ENCODE measurements at places on chromosomes 12 and 14. TPM values are rescaled to one million over a fixed set of nuclear protein-coding genes. Genes with fewer than 3 reads are reported as not detected.

GRCh38 chr12:78239544-78239943 is 408.9 kb downstream of the NAV3 start:
- ATAC-seq = no peak

Gene NACA
- 1,703 TPM for total RNA-seq

Gene CMA1
- total RNA-seq = not detected

- ATAC-seq = no peak
Measured at GRCh38 chr14:47959740-47960139, 284.3 kb upstream of the MDGA2 start.

GRCh38 chr12:51388846-51389245 is 2.4 kb downstream of the GALNT6 start:
- no peak for ATAC-seq

GRCh38 chr14:103401223-103402214 is 16.3 kb downstream of the MARK3 start:
- no peak for ATAC-seq

GRCh38 chr14:92560106-92560865 is 46.7 kb downstream of the RIN3 start:
- ATAC-seq = no peak

Gene TCL1B
- not detected for total RNA-seq

Gene KLHL33
- total RNA-seq = 2.6 TPM

DNA sequence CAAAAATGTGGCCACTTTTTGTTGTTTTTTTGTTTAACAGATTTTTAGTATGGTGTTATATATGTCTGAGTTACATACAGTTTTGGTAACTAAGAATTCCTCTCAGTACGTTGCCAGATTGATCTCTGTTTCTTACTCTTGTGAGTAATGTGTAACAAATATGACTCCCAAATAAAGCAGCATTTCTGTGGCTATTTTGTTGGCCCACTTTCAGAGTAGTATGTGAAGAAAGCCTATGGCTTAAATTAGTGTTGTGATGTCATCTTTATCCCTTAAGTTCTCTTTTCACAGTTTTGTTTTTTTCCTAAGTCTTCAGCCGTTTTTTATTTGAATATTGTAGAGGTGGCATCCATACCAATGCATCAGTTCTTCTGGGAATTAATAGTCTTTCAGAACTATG is 10.7 kb downstream of the PCNX4 start:
- no peak for ATAC-seq

Gene GYS2
- not detected for total RNA-seq

GRCh38 chr12:12510141-12510540 is 52.5 kb downstream of the DUSP16 start:
- no peak for ATAC-seq

DNA sequence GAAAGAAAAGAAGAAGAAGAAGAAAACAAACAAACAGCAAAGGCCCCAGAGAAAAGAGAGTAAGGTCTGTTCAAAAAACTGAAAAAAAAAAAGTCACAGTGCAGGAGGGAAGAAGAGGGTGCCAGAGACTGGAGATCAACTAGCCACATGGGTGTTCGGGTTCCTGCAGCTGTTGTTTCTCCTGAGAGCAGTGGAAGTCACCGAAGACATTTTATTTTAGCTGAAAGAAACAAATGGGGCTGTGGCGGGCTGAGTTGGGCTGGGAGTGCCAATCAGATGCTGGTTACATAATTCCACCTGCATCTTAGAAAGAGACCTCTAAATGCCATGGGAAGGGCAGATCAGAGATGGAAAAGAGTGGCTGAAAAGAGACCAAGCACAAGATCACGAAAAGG is 33.9 kb downstream of the ACTN1 start:
- no peak for ATAC-seq

DNA sequence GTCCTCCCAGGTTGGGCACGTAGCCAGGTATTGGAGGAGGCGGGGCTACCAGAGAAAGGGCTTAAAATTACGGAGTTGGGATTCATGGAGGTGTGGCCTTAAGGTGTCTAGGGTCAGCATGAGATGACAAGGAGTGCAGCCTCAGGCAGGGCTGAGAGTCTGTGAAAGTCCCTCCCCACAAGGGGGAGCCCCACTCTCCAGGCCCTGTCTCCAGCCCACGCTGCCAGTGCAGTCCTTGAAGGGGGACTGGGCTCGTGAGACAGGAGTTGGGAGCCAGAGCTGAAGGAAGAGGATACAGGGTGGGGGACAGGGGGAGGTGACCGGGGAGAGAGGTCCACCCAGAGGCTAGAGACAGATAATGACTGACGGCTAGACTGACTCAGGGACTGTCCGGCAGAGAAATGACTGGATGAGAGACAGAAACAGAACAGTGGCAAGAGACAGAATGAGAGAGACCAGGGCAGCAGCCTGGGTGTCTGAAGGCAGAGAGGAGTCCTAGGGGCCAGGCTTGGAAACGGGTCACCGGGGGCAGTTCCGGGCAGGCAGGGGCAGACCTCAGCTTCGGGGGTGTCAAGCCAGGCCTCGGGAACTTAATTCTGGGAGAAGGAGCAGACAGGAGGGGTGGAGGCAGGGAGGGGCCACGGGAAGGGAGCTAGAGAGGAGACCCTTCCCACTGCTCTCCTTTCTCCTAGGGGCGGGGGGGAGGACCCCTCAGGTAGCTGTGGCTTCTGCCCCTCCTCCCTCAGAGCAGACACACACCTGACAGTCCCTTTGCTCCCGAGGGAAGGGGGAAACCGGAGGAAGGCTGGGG is 970 bp downstream of the CDH24 start:
- ATAC-seq = no peak

DNA sequence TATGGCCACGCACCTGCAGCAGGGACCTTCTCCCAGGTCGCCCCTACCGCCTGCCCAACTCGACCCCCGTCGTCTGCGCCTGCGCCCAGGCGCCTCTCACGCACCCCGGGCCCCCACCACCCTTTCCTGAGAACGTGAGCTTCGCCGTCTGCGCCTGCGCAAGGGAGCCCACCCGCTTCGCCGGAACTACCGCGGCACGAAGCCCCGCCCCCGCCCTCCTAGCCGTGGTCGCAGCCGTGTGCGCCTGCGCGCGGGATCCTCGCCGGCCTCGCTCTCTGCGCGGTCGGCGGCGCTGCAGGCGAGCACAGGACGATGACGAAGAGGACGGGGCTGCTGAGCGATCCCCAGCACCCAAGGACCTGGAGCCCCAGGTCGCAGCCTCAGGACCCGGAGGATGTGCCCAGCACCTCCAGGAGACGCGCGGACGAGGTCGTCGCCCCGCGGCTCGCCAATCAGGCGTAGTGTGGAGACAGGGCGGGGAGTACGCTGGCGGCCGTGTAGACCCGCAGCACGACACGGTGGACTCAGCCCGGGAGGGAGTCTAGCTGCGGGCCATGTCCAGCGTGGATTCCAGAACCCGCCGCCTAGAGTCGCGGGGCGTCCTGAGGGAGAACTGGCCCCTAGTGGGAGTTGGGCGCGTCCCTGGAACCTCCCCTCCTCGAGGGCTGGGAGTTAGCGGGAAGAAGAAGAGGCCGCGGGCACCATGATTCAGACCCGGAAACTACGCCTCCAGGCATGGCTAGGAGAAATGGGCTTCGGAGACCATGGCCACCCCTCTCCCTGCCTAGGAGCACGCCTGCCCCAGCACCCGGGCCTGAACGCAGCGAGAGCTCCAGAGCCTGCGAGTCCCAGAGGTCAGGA is 1120.8 kb upstream of the TMEM132C start:
- peak; percentile 90 for ATAC-seq

GRCh38 chr12:101850199-101850598 is 19.4 kb upstream of the GNPTAB start:
- ATAC-seq = no peak

Gene GARIN6
- not detected for total RNA-seq

GRCh38 chr14:105944632-105945610 is 418.5 kb downstream of the TMEM121 start:
- no peak for ATAC-seq

Gene TMEM233
- not detected for total RNA-seq

DNA sequence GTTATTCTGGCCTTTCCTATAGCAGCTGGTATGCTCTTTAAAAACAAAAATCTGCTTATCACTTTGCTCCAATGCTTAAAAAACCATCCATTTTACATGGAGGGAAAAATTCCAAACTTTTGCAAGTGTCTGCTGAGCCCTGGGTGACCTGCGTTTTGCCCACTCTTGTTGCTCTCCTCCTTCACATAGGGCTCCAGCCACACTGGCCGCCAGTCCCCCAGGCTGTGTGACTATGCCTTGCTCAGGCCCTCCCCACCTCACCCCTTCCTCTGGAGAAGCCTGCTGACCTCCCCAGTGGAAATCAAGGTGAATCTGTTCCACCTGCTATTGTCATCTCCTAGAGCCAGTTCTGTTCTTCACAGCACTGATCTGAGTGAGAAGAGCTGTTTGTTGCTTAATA is 126.9 kb downstream of the SLC25A47 start:
- ATAC-seq = no peak

GRCh38 chr12:25319233-25319984 is 68.7 kb upstream of the KRAS start:
- no peak for ATAC-seq

DNA sequence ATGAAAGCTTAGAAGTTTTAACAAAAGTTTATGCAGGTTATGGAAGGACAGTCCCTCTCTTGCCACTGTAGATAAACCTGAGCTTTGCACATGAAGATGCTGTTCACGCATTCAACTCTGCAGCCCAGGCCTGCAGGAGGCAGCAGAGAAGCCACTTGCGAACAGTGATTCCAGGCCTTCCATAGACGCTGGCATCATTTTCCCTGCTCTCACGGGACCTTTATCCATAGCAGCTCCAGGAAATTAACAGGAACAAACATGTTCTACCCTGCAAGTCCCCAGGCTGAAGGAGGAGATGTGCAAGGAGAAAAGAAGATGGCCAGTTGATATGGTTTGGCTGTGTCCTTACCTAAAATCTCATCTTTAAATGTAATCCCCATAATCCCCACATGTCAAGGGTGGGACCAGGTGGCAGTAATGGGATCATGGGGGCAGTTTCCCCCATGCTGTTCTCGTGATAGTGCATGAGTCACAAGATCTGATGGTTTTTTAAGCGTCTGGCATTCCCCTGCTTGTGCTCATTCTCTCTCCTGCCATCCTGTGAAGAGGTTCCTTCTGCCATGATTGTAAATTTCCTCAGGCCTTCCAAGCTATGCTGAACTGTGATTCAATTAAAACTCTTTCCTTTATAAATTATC is 2.0 kb downstream of the ERP27 start:
- no peak for ATAC-seq

Gene MGAT4C
- total RNA-seq = 0.47 TPM

- peak; percentile 16 for ATAC-seq
Measured at GRCh38 chr12:115035535-115036107, 351.6 kb upstream of the TBX3 start.

DNA sequence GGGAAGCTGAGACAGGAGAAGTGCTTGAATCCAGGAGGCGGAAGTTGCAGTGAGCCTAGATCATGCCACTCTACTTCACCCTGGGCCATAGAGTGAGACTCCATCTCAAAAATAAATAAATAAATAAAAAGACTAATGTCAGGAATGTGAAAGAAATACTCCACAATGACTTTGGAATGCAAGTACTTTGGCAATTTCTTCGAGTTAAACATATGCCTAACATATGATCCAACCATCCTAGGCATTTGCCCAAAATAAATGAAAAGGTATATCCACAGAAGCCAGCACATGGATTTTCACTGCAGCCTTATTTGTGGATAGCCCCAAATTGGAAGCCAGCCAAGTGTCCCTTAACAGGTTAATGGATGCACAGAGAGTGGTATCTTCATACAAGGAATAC is 357.9 kb upstream of the TMEM132C start:
- no peak for ATAC-seq

- no peak for ATAC-seq
Measured at GRCh38 chr12:19490908-19491307, 51.6 kb downstream of the AEBP2 start.

Gene KLRG1
- 0.45 TPM for total RNA-seq

GRCh38 chr14:34710006-34710405 is 4.4 kb downstream of the CFL2 start:
- ATAC-seq = no peak

GRCh38 chr12:41962171-41962572 is 182.5 kb downstream of the GXYLT1 start:
- no peak for ATAC-seq

Gene RASSF9
- total RNA-seq = 6.1 TPM

DNA sequence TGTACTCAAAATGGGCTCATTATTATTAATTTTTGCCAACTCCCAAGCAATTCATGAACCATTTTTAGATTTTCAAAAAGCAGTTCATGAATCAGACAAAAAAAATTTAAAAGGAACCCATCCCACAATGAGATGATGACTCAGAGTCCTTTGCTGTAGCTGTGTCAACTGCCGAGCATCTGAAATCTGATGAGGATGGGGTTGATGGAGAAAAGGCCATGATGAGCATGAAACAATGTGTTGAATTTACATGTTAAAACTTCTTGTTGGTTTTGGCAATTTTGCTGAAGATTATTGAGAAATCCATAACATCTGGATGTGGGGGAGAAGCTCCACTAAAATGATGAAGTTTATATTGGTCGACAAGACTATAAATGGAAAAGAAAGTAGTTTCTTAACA is 378.0 kb downstream of the FOXG1 start:
- ATAC-seq = no peak

GRCh38 chr12:15131431-15131830 is 89.8 kb downstream of the RERG start:
- peak; percentile 65 for ATAC-seq

DNA sequence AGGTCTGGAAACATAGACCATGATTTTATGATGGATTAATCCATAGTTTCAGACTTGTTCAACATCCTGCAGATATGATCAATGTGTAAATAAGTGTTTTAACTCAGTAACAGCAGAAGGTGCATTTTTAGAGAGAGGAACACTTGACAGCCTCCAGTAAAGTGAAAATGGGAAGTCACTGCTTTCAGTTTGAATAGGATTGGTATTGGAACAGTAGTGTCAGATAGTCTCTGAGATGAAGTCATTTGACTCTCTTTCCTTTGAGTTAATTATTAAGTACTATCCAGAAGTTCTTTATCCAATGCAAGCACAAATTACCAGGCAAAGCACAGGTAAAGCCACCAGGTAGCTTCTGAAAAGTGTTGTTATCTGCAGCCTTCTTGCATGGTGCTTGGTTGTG is 14.5 kb upstream of the NAV3 start:
- no peak for ATAC-seq

DNA sequence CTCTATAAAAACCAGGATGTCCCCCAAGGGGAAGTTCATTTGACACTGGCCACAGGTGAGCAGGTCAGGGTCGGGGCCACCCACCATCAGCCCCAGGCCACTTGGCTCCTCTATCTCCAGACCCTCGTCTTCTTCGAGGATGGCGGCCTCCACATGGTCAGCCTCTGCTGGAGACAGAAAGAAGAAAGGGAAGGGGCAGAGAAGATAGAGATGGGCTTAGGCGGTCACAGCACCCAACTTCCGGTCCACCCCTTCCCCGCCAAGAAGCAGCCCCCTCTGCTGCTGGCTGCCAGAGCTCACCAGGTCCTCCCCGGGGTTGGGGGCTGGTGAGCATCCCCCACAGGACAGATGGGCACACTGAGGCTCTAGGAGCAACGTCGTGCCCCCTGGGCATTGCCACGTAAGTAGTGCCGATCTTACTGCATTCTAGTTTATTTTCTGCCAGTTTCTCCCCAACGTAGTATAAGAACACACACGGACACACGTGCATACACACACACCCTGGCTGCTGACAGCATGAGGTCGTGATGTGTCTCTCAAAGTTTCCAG is 14.2 kb downstream of the BCL11B start:
- ATAC-seq = no peak

Gene RD3L
- total RNA-seq = not detected

- ATAC-seq = no peak
Measured at GRCh38 chr12:2689393-2689792, 105.4 kb upstream of the FKBP4 start.

Gene MGP
- 595 TPM for total RNA-seq

Gene CCDC38
- total RNA-seq = not detected

All from gastroesophageal sphincter (tissue), 4 donors.